ENCODE measurements at places on chromosomes 7 and 10. TPM values are rescaled to one million over a fixed set of nuclear protein-coding genes. Genes with fewer than 3 reads are reported as not detected.
A peak's percentile ranks its signal among the peaks of the same experiment; 100 is the strongest.

DNA sequence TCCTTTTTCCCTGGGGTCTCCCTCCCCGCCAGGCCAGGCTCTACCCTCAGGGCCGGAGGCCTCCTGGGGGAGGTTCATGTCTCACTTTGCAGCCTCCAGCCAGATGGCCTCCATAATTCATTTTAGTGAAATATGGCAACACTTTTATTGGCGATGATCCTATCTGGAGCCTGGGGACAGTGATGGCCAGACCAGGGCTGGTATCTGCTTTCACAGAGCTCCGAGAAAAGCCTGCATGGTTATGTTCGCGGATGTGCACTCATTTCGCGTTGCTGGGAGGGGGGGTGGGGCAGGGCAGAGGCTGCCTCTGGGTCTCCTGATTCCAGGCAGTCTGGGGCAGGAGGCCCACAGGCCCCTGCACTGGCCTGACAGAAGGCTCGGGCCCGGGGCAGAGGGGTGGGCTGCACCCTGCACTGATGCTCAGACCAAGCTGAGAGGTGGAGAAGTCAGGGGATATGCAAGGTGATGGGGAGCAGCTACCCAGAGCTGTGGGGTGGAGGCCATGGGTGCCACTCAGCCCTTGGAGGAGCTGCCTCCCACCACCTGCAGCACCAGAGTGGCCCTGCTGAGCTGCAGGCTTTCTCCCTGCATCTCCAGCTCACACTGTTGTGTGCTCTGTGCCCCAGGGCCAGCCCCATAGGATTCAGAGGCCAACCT, 85.3 kb upstream of the RET start:
- DNase-seq = no peak

GRCh38 chr10:44154956-44155355, 229.9 kb downstream of the CXCL12 start:
- peak; percentile 28 for DNase-seq

DNA sequence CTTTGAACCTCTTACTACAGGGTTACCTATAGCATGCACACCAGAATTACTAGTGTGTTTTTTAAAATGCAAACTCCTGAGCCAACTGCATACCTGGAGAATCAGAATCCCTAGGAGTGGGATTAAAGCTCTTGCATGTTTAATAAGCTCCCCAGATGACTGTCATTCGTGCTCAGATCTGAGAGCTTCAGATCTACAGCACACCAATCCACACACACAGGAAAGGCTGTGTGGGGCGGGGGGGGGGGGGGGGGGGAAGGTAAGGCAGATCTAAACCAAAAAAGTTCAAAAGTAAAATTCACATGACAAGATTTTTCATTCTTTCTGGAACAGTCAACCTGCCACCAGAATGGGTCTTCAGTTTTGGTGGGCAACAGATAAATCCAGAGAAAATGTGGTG, 5.5 kb downstream of the FAM3C start:
- no peak for DNase-seq

- no peak for DNase-seq
Observed at GRCh38 chr7:70243443-70243842, 645.2 kb downstream of the AUTS2 start.

Gene ACSM6
- total RNA-seq = not detected

DNA sequence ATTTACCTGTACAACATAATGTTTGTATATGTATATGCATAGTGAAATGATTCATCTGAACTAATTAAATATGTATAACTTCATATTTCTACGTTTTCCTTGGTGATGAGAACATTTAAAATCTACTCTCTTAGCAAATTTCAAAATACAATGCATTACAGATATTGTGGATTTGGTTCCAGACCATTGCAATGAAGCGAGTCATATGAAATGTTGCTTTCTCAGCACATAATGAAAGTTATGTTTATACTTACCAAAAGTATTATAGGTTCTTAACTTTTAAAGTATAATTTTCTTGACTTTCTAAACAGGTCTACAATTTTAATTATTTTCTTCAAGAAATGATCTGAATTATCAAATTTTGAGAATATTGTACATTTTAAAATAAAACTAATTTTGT, 189.2 kb downstream of the CSTF2T start:
- no peak for DNase-seq

All from fibroblast of villous mesenchyme (primary cell).